EL (cell line): ENCODE measurements at places on chromosomes 4 and X.

- DNase-seq: no peak
Observed at GRCh38 chr4:148021686-148022085, 289.8 kb downstream of the ARHGAP10 start.

DNA sequence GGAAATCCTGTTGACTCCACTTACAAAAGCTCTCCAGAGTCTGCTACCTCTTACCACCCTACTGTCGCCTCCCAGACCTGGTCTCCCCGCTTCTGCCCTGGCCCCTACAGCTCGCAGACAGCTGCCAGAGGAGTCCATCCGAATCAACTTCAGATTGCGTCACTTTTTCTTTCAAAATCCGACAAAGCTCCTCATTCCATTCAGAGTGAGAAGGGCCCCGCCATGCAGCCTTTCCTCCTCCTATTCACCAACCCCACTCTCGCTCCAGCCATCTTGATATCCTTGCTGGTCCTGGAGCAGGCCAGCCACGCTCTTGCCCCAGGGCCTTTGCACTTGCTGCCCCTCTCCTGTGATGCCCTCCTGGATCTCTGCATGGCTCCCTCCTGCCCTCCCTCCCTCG lies 5.2 kb upstream of the OPN1LW start:
- DNase-seq: no peak

- peak; percentile 1 for DNase-seq
Observed at GRCh38 chrX:21907260-21907659, 33.2 kb upstream of the SMS start.

DNA sequence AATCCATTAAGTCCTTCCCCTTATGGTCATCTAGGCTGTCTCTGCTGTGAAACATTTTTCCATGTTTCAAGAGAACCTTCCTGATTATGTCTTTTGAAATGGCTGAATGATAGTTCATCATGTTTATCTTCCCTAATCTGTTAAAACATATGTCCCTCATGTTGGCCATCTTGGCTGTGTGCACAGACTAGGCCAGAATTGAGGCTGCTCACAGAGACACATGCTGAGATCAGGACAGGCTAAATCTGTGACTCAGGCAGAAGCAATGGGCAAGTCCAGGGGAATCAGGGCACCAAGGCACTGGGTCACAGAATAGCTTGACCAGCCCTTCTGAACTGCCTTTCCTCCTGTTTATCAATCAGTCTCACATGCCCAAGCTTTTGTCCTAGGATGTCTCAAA lies 78.3 kb downstream of the FHDC1 start:
- DNase-seq: peak; percentile 60

- no peak for DNase-seq
Observed at GRCh38 chrX:105323928-105324327, 103.4 kb upstream of the TEX13A start.

DNA sequence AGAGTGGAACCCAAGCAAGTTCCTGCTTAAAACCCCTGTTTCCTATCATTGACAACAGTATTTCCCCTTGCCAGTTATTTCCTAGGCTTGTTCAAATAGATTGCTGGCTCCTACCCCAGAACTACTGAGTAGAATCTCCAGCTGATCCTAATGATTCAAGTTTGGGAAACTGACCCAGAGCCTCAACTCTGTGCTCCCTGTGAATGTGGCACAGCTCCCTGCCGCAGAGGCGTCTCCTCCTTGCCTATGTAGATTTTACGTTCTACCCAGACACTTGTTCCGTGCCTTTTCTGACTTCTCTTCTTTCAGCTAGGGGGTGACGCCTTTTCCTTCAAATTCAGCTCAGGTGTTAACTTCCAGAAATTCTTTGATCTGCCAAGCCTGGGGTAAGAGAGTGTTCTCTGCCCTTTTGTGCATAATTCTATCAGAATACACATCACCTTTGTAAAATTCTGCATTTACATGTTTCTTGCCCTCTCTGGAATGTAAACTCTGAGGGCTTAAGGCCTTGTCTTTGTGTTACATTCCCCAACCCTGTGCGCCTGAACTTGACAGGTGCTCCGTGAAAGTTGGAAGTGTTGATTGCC lies 4.4 kb downstream of the LSM6 start:
- DNase-seq: no peak

DNA sequence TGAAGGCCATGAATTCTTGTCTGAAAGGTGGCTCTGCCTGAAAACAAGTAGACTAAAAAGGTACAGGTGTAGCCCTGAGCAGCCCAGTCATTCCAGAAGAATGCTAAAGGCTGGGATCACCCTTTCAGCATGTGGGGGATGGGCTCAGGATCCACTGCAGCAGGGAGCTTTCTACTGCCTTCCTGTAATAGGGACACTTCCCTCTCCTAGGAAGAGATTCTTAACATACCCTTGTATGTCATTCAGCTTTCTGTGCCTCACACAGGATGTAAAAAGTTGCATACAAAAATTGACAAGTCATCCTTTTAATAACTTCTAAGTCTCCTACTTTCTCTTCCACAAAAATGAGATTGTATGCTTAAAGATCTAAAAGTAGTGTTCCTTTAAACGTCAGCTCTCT lies 123.3 kb downstream of the ZNF518B start:
- peak; percentile 26 for DNase-seq

GRCh38 chr4:153170407-153170806 lies 33.8 kb upstream of the TRIM2 start:
- no peak for DNase-seq

DNA sequence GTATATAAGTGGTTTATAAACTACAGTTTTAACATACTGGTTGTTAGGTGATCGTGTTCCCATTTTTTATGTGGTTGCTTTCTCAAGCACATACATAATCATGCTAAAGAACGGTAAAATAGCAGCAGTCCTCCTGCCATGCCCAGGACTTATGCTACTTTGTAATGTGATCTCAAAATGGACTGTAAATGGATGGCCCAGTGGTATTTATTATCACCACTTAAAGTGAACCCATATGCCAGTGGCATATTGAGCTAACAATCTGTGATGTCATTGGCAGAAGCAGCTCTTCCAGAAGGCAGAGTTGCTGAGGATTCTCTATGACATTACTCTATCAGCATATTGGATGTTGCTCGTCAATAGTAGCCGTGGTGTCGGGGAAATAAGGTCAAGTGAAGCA lies 28.6 kb downstream of the ANK2 start:
- DNase-seq: no peak

DNA sequence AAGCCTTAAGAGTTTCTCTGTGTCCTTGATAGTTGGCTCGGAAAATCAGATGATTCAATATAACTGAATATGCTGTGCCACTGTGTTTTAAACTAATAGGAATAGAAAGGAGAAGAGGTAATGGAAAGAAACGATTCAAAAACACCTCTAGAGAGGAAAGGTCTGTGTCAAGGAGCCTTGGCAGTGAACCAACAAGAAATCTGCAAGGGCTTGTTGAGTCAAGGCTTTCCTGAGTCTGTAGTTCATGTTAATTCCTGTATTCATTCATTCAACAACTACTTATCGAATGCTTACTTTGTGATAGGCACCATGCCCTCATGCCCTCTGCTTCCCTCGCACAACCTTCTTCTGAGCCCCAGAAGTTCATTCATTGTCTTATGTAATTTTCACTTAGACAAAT lies 336.0 kb downstream of the PDHA2 start:
- no peak for DNase-seq

GRCh38 chr4:43456383-43456782 lies 563.9 kb downstream of the GRXCR1 start:
- DNase-seq: peak; percentile 23

GRCh38 chrX:146056511-146057081 lies 239.0 kb downstream of the SLITRK2 start:
- no peak for DNase-seq

- no peak for DNase-seq
Observed at GRCh38 chr4:123579961-123580360, 183.4 kb downstream of the SPRY1 start.

- DNase-seq: no peak
Observed at GRCh38 chr4:151409470-151410313, 716 bp downstream of the FHIP1A start.

- DNase-seq: no peak
Observed at GRCh38 chr4:43163101-43163792, 270.7 kb downstream of the GRXCR1 start.

- DNase-seq: no peak
Observed at GRCh38 chrX:149711545-149712236, at the start of gene MAGEA11. Gene MAGEA11, plus strand, starts transcription at chrX:149712060. Its CDS starts 1,100 bp downstream, at chrX:149713160.

- peak; percentile 21 for DNase-seq
Observed at GRCh38 chrX:41781500-41781899, 57.5 kb downstream of the GPR82 start.

DNA sequence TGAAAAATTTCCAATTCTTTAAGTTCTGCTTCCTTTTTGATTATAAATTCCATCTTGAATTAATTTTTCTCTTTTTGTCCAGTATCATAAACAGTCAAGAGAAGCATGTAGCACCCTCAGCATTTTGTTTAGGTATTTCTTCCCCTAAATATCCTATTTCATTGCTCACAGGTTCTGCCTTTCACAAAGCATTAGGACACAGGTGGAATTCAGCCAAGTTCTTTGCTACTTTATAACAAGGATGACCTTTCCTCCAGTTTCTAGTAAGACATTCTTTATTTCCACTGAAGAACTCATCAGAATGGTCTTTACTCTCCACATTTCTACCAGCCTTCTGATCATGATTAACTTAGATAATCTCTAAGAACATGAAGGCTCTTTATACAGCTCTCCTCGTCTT lies 7.4 kb downstream of the SLC9B1 start:
- DNase-seq: peak; percentile 13

GRCh38 chr4:139889264-139889663 lies 223.6 kb downstream of the MGST2 start:
- DNase-seq: no peak

GRCh38 chr4:65515646-65516045 lies 154.6 kb downstream of the EPHA5 start:
- no peak for DNase-seq

- DNase-seq: no peak
Observed at GRCh38 chr4:14299166-14299565, 671.6 kb upstream of the BOD1L1 start.

GRCh38 chr4:137705171-137705783 lies 173.0 kb upstream of the PCDH18 start:
- peak; percentile 75 for DNase-seq

- DNase-seq: no peak
Observed at GRCh38 chr4:38582445-38582844, 81.6 kb upstream of the KLF3 start.

DNA sequence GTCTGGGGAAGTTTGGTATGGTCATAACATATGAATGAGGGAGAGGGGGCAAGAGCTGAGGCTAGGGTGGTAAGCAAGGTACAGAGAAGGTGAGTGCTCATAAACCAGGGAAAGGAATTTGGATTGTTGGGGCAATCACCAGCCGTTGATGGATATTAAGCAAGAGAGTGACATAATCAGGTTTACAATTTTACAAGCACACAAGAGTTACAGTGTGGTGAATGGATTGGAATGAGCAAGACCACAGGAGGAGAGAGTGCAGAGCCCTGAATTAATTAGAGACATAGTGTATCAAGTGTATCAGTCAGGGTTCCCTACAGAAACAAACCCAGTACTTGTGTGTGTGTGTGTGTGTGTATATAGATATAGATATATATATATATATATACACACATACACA lies 18.7 kb upstream of the FMR1NB start:
- peak; percentile 0 for DNase-seq

DNA sequence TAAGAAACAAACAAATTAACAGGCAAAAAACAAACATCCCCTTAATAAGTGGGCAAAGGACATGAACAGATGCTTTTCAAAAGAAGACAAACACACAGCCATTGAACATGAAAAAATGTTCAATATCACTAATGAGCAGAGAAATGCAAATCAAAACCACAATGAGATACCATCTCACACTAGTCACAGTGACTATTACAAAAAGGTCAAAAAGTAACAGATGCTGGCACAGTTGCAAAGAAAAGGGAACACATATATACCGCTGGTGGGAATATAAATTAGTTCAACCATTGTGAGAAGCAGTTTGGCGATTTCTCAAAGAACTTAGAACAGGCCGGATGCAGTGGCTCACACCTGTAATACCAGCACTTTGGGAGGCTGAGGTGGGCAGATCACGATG lies 146.1 kb upstream of the NEIL3 start:
- DNase-seq: peak; percentile 66

DNA sequence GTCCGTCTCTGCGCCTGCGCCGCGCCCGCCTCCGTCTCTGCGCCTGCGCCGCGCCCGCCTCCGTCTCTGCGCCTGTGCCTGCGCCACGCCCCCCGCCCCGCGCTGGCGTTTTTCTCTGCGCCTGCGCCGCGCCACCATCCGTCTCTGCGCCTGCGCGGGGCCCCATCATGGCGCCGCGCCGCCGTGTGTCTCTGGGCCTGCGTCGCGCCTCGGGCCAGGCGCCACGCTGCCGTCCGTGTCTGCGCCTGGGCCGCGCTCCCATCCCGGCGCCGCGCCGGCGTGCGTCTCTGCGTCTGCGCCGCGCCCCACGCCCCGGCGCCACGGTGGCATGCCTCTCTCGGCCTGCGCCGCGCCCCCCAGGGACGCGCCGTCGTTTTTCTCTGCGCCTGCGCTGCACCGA lies 51.8 kb upstream of the DUX4 start:
- DNase-seq: no peak

GRCh38 chr4:163681208-163681821 lies 186.8 kb downstream of the TMA16 start:
- DNase-seq: no peak

GRCh38 chr4:2721586-2721985 lies 34.5 kb downstream of the TNIP2 start:
- no peak for DNase-seq

- no peak for DNase-seq
Observed at GRCh38 chr4:148477276-148477675, 35.1 kb upstream of the NR3C2 start.

- peak; percentile 96 for DNase-seq
Observed at GRCh38 chr4:184383497-184384055, 90.8 kb downstream of the IRF2 start.

DNA sequence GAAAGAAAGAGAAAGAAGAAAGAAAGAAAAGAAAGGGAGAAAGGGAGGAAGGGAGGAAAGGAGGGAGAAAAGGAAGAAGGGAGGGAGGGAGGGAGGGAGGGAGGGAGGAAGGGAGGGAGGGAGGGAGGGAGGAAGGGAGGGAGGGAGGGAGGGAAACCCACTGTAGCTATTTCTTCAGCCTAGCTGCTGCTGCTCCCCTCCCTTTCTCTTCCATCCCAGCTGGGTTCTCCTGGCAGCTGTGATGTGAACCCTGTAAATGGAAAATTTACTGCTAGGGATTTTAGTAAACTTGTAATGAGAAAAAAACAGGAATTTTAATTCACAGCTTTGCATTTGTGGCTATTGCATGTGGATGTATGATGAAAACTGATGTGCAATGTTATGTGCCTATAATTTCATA lies 8.0 kb downstream of the NR0B1 start:
- no peak for DNase-seq

DNA sequence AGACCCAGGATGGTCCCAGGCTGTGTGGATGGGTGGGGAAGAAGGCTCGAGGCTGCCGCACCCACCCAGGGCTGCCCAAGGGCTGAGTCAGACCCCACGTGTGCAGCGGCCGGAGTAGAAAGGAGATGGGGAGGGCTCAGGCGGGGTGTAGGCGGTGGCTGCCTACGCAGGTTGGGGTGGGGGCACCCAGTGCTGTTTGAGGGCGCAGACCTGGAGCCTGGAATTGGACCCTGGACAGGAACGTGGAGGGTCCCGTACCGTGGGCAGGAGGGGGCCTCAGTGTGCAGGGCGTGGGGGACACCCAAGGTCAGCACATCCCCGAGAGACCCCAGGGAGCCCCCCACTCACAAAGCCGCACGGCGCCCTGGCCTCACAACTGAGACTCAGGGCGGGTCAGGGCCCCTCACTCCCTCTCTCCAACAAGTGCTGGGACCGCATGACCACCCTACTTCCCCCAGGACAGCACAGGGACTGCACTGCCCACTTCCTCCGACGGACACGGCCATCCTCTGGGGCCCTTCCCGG lies 79.9 kb downstream of the FAM53A start:
- peak; percentile 19 for DNase-seq

GRCh38 chr4:120207021-120207420 lies 140.4 kb upstream of the MAD2L1 start:
- no peak for DNase-seq

GRCh38 chr4:98448908-98449307 lies 187.7 kb downstream of the RAP1GDS1 start:
- no peak for DNase-seq
